ENCODE measurements at places on chromosomes 5 and 9.

DNA sequence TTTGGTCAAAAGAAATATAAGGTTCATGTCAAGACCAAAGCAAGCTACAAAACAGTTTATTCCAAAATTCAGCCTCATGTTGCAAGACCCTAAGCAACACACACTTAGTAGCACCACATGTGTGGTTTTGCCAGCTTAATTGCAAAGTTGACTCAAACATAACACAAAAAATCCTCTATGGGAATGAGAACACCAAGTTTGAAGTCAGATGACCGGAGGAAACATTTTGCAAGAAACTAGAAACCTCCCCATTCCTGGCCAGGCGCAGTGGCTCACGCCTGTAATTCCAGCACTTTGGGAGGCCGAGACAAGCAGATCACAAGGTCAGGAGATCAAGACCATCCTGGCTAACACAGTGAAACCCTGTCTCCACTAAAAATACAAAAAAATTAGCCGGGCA, 261.8 kb downstream of the EBF1 start:
- DNase-seq, result no peak

DNA sequence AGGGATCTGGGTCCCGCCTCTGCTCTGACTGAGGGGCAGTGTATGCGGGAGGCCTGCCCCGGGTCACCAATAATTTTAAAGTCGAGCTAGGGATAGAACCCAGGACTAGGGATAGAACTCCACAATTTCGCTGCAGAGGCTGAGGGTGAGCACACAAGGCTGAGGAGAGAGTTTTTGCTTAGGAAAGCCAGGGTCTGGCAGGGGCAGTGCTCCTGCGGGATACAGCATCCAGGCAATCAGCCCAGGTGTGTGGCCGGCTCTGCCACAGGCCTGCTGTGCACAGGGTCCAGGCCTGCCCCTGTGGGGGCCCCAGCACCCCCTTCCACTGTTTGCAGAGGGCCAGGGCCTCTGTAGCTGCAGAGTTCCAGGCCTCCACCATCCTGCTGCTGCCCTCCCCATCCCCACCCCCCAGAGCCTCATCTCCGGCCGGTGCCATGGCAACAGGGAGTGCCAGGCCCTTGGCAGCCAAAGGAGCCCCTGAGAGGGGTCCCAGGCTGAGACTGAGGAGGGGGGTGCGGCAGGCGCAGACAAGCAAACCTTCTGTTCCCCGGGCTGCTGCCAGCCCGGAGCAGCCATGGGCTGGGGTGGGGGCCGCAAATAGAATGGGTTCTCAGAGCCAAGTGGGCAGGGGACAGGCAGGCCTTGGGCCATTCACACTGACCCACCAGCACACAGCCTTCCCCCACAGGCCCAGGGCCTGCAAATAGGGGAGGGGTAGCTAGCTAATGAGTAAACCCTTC, 8.6 kb downstream of the PDGFRB start:
- no peak for DNase-seq

DNA sequence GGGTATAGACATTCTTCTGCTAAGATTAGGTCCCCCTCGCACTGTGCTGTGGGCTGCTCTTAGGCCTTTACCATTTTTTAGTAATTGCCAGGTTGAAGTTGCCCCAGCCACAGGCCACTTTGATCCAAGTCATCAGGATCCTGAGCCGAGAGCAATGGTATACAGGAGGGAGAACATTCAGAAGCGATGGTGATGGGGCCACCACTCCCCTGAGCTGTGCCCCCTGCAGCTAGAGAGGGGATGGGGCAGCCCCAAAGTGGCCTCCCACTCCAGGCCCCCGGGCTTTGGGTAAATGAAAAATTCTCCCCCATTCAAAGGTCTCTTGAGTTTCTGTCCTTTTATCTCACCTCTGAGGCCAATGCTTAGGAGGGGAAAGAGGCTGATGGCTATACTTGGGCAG, 59.4 kb downstream of the MACROH2A1 start:
- no peak for DNase-seq

GRCh38 chr9:78940121-78940855, 631.5 kb upstream of the TLE4 start:
- no peak for DNase-seq

- no peak for DNase-seq
Observed at GRCh38 chr9:128274245-128274644, 1.6 kb downstream of the GOLGA2 start.

DNA sequence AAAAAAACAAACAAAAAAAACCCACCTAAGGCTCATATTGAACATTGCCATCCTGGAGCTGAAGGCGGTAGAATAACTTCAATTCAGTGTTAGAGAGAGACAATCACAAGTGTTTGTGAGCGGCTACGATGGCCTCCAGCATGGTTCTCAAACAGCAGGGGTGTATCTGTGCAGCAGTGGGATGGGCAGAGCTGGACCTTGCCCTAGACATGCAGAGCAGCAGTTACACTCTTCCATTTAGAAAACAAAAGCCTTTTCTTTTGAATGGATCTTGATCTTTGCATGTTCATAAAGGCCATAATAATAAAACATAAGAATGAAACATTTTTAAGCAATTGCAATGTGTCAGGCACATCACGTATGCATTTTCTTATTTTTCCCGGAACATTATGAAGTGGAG, 50.3 kb downstream of the ARHGAP26 start:
- DNase-seq, result no peak

GRCh38 chr5:132190161-132190817, 37.4 kb downstream of the P4HA2 start:
- DNase-seq, result no peak

- DNase-seq, result no peak
Observed at GRCh38 chr9:86242071-86242470, 17.4 kb downstream of the C9orf153 start.

DNA sequence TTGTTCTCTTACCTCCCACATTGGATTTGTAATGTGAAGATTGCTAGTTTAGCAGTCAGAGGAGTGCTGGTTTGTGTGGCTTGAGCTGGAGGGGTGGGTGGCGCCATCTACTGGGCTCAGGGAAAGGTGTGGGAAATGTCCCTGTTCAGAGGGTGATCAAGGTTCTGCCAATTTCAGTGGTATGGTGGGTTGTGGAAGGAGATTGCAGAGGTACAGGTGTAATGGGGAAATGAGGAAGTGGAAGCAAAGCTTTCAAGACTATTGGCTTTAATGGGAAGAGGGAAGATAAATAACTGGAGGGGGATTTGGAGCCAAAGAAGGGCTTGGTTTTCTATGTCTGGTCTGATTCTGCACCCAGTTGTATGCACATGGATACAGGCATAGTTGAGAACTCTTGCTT, 76.4 kb downstream of the OSMR start:
- no peak for DNase-seq

DNA sequence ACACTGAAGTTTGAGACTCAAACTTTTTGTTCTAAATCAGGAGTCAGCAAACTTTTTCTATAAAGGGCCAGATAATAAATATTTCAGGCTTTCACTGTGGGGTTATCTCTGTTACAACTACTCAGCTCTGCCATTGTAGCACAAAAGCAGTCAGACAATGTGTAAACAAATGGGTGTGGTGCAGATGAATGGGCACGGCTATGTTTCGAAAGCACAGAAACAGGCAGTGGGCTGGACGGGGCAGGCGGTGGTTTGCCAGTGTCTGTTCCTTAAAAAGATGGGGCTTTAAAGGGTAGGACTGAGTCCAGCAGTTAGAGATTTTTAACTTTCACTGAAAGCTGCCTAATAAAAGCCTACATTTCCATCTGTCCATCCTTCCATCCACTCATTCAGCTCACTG, 48.9 kb downstream of the PFDN1 start:
- no peak for DNase-seq
